ENCODE measurements at places on chromosomes 13 and 19. TPM values are rescaled to one million over a fixed set of nuclear protein-coding genes. Genes with fewer than 3 reads are reported as not detected.

The ZNF626 gene
- total RNA-seq: not detected

The NRTN gene
- 1.6 TPM for total RNA-seq

The LMTK3 gene
- 5.3 TPM for total RNA-seq

The ZNF714 gene
- 2.8 TPM for total RNA-seq

The CYP2S1 gene
- total RNA-seq: 24.9 TPM

The ZNF534 gene
- not detected for total RNA-seq

The KCNN1 gene
- total RNA-seq: 0.92 TPM

The PDE4C gene
- total RNA-seq: 0.47 TPM

The KCNK6 gene
- total RNA-seq: 5.1 TPM

The NLRP9 gene
- total RNA-seq: not detected

The FCAR gene
- not detected for total RNA-seq

The LRRC63 gene
- total RNA-seq: not detected

The CILP2 gene
- 0.18 TPM for total RNA-seq

The CAB39L gene
- 1.7 TPM for total RNA-seq

The LIM2 gene
- total RNA-seq: not detected

The ABHD8 gene
- 2.2 TPM for total RNA-seq

The GAPDHS gene
- total RNA-seq: 0.16 TPM

The CATSPERD gene
- not detected for total RNA-seq

The DGKH gene
- total RNA-seq: 6.6 TPM

The WDR88 gene
- not detected for total RNA-seq

The KIR2DL4 gene
- not detected for total RNA-seq

The ZNF816 gene
- not detected for total RNA-seq

The CLDND2 gene
- 12.5 TPM for total RNA-seq

The S1PR4 gene
- not detected for total RNA-seq

The KLK4 gene
- total RNA-seq: not detected

The ZNF575 gene
- total RNA-seq: 1.6 TPM

The SLC17A7 gene
- total RNA-seq: 0.54 TPM

The KLK1 gene
- 0.46 TPM for total RNA-seq

The MRPS31 gene
- total RNA-seq: 13.6 TPM

The LINGO3 gene
- not detected for total RNA-seq

The S1PR5 gene
- 1.9 TPM for total RNA-seq

The FPR2 gene
- total RNA-seq: not detected

The ADGRE1 gene
- 3.8 TPM for total RNA-seq

The EPS8L1 gene
- total RNA-seq: 5.0 TPM

The UNC13A gene
- total RNA-seq: 1.7 TPM

The CEACAM8 gene
- not detected for total RNA-seq

The FAM216B gene
- not detected for total RNA-seq

The ZNF829 gene
- total RNA-seq: 0.37 TPM

The C2CD4C gene
- 0.44 TPM for total RNA-seq

The FFAR2 gene
- total RNA-seq: not detected
